ENCODE measurements at places on chromosomes 6 and 20.

DNA sequence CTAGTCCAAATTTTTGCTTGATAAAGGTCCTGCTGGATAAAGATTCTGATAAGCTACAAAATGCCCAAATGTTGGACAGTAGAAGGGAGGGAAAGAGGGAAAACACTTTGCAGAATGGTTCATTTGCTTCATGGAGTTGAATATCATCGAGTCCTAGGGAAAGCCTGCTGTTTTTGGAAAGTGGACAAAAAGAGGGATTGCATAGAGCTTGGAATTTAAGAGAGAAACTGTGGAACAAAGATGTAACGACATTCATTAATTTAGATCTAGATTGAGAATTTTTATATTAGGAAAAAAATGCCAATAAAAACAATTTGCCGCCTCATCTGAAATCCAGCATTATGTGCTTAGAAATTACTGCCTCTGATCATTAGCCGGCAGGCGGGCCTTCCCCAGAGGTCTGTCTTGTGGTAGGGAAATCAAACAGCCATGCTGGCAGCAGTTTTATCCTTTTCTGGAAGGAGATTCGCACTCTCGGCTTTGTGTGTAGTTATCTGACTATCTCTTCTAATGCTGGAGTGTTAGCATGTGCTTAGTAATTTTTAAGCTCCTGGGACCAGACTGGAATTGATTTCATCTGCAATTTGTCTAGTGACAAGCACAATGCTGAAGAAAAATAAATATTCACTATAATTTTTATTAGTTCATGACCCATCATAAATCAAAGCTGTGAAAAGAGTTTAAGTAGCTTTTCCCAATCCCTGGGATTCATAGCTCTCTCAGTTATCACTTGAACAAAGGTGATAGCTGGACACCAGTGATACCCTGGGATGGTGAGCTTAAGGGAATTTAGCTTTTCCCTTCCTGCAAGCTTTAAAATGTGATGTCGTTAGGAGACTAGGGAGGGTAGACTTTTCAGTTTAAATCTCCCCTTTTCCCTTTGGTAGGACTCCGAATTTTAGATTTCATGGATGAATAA, 329.5 kb downstream of the PRL start:
- no peak for DNase-seq

GRCh38 chr20:1362484-1362883, 30.4 kb downstream of the FKBP1A start:
- DNase-seq: no peak

GRCh38 chr6:152271776-152272464, 365.2 kb downstream of the SYNE1 start:
- no peak for DNase-seq

DNA sequence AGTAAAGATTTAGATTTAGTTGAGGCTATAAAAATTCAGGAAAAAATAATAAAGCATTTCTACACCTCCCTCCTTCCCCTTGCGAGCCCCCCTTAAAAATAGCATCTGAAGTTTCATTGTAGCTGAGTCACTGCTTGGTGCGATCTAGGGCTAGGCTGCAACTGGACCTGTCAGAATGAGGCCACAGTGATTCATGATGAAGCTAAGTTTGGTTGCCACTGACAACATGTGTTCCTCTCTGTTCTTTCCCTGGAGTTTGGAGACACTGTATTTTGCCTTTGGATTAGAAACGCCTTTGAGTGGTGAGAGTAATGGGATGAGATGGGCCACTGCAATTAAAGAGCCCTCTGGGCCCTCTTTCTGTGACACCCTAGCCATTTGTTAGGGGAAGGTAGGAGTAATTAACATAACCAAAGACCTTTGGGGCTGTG, 334.1 kb downstream of the NRN1 start:
- peak; percentile 94 for DNase-seq

DNA sequence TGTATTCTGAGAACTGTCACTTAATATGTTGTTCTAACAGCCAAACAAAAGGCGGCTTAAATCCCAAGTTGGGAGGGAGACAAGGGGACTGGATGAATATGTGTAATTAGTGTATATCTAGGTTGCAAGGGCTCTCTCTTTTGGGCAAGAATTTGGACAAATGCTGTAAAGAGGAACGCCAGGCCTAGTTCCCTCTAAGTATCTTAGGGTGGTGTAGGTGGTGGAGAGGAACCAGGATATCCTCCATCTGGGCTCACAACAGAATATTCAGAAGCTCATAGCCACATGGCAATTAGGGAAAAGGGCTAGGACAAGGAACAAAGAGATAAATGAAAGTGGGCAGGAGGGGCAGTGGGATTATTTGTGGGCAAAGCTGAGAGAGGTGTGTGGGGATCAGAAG, 149.5 kb downstream of the LRFN2 start:
- no peak for DNase-seq

DNA sequence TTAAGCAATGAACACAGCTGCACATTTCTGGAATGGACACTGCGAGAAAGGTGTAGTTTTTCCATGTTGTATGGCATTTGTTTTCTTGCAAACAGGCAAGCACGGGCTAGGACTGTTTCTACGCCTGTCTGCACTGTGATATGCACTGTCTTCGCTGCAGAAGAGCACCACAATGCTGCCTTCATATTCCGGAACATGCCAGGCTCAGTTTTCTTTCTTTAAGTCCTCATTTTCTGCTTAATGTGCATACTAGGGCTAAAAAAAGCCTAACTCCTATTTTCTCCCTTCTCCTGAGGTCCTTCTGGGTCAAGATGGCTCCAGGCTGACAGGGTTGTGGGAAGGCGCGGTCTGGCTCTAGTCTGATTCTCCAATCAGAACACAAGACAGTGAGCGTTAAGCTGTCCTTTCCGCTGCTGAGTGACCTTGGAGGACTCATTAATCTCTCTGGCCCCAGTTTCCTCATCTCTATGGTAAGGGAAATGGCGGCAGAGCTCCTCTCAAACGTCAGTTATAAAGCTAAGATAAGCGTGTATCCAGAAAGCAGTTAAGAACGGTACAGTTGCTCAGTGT, 379.9 kb downstream of the C6orf118 start:
- DNase-seq: no peak

- no peak for DNase-seq
These were observed 107.0 kb downstream of the STXBP5 start for GRCh38 chr6:147311218-147311617.

- no peak for DNase-seq
These were observed 15.6 kb downstream of the ASCC3 start for GRCh38 chr6:100865525-100865924.

- peak; percentile 28 for DNase-seq
These were observed 43.7 kb downstream of the NINL start for GRCh38 chr20:25541676-25542075.

GRCh38 chr20:31943052-31943471, 8.8 kb downstream of the PDRG1 start:
- no peak for DNase-seq

DNA sequence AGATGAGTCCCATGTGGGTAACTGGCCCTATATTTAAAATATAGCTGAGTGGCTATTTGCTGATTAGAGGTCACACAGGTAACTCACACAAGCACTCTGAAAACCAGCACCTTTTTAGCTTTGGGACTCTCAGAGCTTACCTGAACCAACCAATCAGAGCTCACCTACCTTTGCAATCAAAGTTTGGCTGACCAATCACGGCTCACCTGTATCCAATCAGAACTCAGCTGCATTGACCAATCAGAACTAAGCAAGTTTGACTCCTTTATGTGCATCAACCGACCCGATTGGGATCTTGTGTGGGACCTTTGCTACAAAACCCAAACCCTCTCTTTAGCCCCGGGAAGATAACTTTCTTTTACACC, 106.8 kb upstream of the NXT1 start:
- DNase-seq: no peak
